Mammary epithelial cell (primary cell): ENCODE measurements at places on chromosomes 6 and 20. TPM values are rescaled to one million over a fixed set of nuclear protein-coding genes. Genes with fewer than 3 reads are reported as not detected.

GRCh38 chr20:62872184-62872847 is 10.7 kb upstream of the TCFL5 start:
- no peak for DNase-seq

GRCh38 chr6:143490244-143490643 is 21.3 kb downstream of the FUCA2 start:
- DNase-seq = no peak

- DNase-seq = no peak
Observed at GRCh38 chr6:157258878-157259277, 64.4 kb downstream of the TMEM242 start.

DNA sequence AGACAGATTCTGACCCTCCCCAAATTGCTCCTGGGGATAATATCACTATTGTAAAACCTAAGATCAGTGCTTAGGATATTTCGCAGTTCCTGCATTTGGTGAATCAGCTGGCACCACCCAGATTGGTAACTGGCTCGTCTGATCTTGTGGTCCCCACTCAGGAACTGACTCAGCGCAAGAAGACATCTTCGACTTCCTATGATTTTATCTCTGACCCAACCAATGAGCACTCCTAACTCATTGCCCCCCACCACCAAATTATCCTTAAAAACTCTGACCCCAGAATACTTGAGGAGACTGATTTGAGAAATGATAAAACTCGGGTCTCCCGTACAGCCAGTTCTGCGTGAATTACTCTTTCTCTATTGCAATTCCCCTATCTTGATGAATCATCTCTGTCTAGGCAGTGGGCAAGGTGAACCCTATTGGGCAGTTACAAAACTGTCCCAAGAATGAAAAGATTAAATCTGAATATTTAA is 55.7 kb upstream of the PRND start:
- peak; percentile 95 for DNase-seq

- DNase-seq = no peak
Observed at GRCh38 chr6:159931112-159931511, 37.8 kb upstream of the IGF2R start.

- DNase-seq = no peak
Observed at GRCh38 chr6:149951096-149951495, 9.3 kb downstream of the ULBP2 start.

GRCh38 chr6:142954844-142955243 is 9.9 kb upstream of the HIVEP2 start:
- DNase-seq = no peak

- no peak for DNase-seq
Observed at GRCh38 chr20:44035924-44036323, 121.3 kb downstream of the TOX2 start.

DNA sequence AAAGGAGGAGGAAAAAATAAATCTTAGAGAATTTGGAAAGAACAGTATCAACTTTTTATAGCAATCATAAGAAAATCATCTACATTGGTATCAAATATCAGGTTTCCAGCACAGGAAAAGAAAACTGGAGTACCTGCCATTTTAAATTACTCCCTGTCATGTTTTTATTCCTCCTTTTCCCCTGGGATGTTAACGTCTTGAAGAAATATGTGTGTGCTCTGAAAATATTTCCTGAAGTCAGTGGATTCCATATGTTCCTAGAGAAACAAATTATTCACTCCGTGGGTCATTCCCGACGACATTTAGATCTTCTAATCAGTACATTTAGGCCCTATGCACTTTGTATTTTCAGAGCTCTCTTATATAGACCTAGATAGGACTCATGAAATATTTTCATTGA is 42.0 kb upstream of the RSPO3 start:
- DNase-seq = no peak

DNA sequence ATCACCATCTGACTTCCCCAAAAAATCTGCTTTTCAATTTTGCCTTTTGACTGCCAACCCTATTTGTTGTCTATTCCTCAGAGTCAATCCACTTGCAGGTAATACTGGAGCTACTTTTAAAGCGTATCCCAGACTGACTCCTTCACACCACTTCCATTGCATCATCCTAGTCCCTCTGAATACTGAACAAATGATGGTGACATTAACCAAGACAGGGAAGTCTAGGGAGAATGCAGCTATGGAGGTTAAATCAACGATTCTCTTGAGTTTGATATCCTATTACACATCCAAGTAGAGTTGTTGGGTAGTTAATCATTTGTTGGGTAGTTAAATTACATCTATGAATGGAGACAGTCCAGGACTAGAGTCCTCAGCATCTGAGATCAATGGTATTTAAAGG is 2.0 kb downstream of the OGFRL1 start:
- no peak for DNase-seq

DNA sequence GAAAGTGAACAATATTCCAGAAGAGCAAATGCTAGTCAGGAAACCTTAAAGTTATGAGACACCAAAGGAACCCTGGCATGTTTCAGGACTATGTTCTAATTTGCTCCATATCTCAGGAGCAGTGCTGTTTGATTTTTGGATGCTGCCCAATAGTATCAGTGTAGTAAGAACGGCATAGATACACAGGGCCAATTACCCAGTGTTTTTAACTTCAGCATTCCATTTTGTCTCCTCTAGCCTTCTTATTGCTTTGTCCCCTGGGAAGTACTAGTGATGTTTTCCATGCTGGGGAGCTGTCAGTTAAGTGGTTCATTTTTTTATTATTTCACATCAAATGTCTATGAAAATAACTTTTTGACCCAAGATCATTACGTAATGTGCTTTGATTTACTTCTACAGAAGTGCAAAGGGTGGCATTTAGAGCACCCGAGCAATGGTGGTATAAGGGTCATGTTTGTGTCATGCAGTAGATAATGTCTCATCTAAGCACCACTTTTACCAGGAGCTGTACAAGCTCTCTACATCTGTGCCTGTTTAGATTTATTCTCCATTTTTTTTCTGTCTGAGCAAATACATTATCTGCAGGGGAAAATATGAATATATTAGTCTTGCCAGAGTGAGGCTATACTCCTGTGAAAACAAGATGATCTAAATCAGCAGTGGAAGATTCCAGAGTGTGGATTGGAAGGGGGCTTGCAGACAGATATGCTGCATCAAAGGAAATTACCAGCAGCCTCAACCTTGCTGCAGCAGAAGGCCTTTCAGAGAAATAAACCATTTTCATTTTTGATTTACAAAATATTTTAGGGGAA is 198.8 kb upstream of the OPRM1 start:
- no peak for DNase-seq

GRCh38 chr6:107803957-107804356 is 20.2 kb downstream of the SCML4 start:
- no peak for DNase-seq

GRCh38 chr6:42025066-42025844 is 25.1 kb upstream of the TAF8 start:
- DNase-seq = no peak

The CTSZ gene
- 137 and 138 TPM in 2 replicates for total RNA-seq

The TTBK1 gene
- total RNA-seq = under 0.01 TPM

The WDR27 gene
- 21.7 TPM for total RNA-seq

The NOTCH4 gene
- total RNA-seq = 3.0 TPM

The TNNC2 gene
- not detected in 2 replicates for total RNA-seq

The MOCS1 gene
- total RNA-seq = 4.4 and 7.1 TPM in 2 replicates
